Amygdala (tissue), 56 donors: ENCODE measurements at places on chromosomes 6 and 20.

GRCh38 chr20:38986663-38987062, 24.5 kb downstream of the DHX35 start:
- DNase-seq: no peak

DNA sequence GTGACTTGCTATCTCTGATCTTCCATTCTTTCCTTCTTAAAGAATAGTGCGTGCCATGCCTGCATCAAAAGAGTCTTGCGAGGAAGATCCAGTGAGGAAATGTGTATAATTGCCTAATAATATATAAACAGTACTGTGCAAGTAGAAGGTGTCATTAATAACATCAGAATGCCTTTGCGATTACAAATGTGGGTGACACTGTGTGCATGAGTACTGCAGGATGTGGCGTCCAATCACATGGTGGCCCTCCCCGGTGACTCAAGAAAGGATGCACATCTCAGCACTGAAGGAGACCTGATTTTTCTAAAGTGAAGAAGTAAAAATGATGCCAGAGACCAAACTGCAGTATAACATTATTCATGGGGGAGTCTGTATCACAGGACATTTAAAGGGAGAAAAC, 107.5 kb upstream of the EDN1 start:
- no peak for DNase-seq

DNA sequence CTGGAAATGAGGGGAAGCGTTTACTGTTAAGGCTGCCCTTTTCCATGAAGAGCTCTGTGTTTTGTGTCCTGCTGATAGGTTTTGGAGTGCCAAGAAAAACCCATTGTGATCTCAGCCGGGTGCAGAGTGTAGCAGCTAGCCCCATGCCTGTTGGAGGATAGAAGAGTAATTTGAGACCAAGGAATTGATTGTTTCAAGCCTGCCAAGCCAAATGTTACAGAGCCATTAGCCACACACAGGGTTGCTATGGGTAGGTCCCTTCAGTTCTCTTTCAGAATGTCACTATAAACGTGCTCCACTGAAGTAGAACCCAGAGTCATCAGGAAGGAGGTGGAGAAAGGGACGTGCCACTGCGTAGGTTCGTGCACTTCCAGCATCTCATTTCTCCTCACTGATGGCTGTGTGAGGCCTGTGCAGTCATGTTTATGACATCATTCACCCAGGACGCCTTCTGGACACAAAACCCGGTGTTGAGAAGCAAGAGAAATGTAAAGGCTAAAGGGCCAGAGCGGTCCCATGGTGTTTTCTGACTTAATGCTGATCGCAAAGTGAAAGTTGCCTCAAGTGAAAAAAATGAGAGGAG, 6.6 kb downstream of the GMPR start:
- DNase-seq: no peak

DNA sequence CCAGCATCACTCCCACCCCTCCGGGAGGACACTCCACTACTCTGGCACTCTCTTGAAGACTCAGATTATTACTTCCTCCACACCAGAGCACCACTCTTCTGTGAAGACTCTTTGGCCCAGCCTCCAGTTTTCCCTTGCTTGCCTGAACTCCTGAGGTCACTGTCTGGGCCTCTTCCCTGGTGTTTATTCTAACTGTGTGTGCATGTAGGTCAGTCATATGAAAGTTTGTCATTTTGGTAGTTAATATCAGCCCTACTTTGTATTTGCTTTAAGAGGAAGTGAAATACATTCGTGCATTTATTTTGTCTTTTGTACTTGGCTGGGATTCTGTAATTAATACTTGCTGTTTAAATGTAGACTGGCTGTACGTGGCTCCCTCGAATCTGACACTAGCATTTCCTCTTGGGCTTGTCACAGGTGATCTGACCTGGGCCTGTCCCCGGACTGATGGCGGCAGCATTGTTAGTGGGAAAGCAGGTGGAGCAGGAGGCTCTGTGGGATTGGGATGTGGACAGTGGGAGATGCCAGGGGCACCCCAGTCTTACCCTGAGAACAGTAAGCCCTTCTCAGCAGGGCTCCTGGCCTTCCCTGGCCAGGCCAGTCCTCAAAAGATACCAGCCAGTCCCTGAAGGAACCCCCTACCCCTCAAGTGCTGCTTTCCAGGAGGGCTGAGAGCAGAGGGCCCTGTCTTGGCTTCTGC, 350.5 kb downstream of the CDC5L start:
- no peak for DNase-seq

DNA sequence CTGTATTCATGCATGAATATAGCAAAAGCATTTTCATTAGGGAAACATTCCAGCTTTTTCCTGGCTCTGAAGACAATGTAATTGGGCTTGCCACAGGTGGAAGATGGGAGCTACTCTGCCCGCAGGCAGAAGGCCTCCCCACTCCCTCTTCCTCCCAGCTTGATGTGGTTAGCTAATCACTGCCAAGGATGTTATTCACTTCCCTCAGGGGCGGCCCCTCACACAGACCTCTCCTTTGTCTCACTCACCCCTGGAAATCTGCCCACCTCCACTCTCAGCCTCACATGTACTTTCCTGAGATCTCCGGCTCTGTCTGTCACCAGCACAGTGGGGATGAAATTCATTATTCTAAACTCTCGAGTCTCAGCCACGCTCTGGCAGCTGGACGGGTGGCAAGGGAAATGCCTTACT, 100.7 kb downstream of the ANKRD60 start:
- no peak for DNase-seq
